ENCODE measurements at places on chromosomes 13 and 19. TPM values are rescaled to one million over a fixed set of nuclear protein-coding genes. Genes with fewer than 3 reads are reported as not detected.

IZUMO1 gene
- total RNA-seq: not detected

GNG7 gene
- 20.4 TPM for total RNA-seq

TUBGCP3 gene
- total RNA-seq: 12.9 TPM

SLITRK6 gene
- not detected for total RNA-seq

POU2F2 gene
- total RNA-seq: not detected

ZNF93 gene
- total RNA-seq: 29.1 TPM

DNA sequence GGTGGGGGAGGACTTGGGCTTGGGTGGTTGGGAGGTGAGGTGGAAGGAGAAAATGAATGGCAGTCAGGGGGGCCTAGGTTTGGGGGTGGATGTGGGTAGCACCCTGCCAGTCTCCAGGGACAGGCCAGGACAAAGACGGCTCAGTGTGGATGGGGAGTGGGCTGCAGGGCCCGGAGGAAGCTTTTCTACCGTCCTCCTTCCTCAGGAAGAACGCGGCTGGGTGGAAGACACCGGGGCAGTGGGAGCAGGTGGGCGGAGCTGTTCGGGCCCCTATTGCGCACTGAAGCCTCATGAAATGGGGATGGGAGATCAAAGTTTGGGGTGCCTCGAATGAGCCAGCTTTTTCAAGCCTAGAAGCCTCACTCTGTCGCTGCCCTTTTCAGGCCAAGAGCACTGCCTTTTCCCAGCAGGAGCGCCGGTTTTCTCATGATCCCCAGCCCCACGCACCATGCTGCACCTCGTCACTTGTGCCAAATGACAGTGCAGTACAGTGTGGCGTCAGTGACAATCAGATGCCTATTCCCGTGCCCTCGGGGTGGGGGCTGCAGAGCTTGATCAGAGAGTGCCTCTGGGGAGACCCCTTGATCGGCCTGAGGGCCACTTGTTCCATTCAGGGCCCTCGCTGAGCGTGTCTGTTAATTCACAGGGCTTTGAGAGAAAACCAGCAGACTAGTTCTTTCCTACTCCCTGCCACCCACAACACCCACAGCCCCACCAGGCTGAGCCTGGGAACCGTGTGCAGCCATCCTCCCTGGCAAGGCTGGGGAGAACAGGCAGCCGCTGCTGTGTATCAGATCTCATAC, 1.5 kb downstream of the CALM3 start:
- peaks cover 21% of the 10 kb centered on the region for H3K4me1 ChIP-seq
- H3K27me3 ChIP-seq: no peaks in the 10 kb centered on the region
- H3K36me3 ChIP-seq: peaks cover 15% of the 10 kb centered on the region
- H3K27ac ChIP-seq: peak overlapping the region; percentile 73

DNA sequence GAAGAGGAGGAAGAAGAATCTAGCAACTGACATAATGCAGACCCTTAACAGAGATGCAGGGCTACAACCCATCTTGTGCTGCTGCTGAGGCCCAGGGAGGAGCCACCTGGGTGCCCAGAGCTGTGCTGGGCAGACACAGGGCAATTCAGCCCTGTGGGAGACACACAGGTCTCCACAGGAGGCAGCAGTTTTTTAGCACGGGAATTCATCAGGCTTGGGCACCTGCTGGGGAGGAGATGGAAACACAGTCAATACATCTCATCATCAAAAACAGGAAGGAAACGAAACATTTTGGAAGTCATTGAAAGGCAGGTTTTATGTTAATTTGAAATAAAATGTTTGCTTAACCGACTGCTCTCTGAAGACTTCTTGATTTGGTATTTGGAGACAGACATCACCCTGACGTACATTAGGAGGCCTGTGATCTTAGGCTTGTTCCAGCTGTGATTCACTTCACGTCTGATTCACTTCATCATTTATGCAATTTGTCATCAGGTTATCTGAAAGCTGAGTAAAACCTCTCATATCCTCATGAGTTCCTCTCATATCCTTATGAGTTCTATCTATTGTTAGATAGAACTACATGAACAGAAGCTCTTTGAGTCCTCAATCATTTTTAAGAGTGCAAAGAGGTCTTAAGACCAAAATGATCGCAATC, 77.4 kb downstream of the CYSLTR2 start:
- no peaks in the 10 kb centered on the region for H3K36me3 ChIP-seq
- H3K4me1 ChIP-seq: no peaks in the 10 kb centered on the region
- H3K4me3 ChIP-seq: no peak overlapping the region

DNA sequence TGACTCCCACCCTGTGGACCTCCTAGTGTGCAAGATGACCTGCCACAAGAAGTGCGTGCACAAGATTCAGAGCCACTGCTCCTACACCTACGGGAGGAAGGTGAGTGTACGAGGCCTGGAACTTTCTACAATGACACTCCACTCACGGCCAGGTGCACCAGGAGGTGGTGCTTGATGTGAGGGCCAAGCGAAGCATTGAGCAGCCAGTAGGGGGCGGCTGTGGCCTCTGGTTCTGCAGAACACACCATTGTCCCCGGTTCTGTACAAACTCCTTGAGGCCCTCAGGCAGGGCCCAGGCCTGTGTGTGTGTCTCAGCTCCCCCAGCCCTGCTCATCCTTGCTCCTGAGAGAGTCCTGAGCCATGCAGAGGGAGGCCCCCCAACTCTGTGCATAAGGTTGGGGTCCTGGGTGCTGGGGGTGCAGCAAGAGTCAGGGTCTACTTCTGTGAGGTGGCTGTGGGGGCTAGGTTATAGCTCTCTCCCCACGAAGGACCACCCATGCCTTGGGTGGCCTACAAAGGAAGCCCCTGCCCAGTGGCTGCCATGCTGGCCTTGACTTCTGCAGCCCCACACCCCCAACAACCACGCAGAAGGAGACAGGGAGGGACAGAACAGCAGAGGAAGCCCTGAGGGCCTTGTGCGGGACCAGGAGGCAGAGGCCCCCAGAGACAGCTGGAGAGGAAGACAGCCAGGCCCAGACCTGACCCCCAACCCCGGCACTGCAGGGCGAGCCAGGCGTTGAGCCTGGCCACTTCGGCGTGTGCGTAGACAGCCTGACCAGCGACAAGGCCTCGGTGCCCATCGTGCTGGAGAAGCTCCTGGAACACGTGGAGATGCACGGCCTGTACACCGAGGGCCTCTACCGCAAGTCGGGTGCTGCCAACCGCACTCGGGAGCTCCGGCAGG, 9.7 kb upstream of the USE1 start:
- no peak overlapping the region for H3K4me3 ChIP-seq
- H3K4me1 ChIP-seq: no peaks in the 10 kb centered on the region
- peak; percentile 72 for DNase-seq
- no peak overlapping the region for H3K27ac ChIP-seq

DNA sequence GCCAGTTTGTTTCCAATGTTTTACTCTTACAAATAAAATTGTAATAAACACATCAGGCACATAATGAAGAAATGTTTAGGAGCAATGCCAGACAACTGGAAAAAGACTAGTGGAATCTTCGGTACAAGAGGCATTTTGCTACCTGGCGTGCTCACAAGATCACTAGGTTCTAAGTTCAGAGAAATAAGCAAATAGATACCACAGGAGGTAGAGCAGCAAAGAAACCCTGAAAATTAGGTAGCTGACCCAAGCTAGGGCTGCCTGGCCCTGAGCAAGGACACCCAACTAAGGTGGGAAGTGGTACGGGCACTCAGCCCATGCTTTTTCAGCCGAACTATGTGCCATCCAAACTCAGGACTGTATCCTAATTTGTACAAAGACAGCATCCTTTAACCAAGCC, 32.2 kb upstream of the TPP2 start:
- H3K4me1 ChIP-seq: no peaks in the 10 kb centered on the region
- H3K27ac ChIP-seq: no peak overlapping the region
- no peak for DNase-seq
- H3K36me3 ChIP-seq: no peaks in the 10 kb centered on the region

DNA sequence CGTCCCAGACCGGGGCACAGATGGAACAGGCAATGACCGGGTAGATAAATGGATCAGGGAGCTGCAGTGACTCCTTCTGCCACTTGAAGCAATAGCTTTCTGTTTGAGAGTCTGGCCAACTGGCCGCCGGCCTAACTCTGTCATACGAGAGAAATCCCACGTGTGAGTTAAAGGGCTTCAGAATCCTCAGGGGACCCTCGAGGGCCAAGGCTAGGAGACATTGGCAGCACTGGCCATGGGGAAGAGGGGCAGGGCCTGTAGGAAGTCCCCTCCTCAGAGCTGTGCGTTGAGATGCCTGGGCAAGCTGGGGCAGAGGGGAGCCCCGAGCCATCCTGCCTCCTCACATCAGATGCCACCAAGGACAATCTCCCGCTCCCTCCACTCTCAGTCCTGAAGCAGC, 51.6 kb downstream of the KLF2 start:
- peaks cover 2% of the 10 kb centered on the region for H3K36me3 ChIP-seq
- peak overlapping the region; percentile 81 for H3K27ac ChIP-seq
